CD4-positive, alpha-beta T cell treated with Interleukin-6 for 4 hours (primary cell): ENCODE measurements at places on chromosomes 6 and 20.

DNA sequence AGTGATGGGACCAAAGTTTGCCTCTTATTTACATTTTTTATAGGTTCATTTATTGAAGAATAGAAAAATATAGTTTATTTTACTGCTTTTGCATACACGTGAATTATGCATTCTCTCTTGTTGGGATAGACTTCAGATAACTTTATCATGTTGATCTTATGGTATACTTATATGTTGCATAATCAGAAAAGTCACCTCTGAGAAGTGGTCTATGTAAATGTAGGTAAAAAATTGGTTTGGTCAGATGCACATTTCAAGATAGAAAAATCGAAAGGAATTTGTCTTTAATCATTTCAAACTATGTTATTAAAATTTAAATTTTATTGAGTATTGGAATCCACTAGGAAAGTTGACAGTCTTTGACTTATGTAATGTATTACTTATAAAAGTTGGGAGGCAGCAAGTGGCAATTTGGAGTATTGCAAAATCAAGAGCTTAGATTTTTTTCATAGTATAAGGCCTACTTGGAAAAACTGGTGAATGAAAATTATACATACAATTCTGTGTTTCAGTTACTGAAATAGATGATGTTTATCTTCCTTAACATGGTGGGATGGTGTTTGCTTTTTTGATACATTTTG lies 2.4 kb downstream of the PHF3 start:
- no peak for DNase-seq

GRCh38 chr20:63372971-63373885 lies 12.1 kb upstream of the CHRNA4 start:
- DNase-seq, result no peak

GRCh38 chr6:43426928-43427405 lies 374 bp upstream of the ABCC10 start:
- DNase-seq, result no peak

DNA sequence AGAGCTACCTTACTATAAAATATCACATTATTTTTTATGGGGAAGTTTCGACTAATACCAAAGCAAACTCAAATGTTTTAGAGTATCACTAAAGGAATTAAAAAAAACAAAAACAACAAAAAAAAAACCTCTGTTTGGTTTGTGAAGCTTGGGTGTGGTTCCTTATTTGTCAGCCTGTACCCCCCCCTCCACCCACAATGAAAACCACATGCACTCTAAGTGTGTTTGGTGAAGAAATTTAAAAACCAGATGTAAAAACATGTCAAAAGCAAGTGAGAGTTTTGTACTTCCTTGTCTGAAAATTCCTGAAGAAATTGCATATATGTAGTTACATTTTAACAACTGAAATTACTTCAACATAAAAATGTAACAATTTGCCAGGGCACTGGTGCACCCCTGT lies 3.1 kb downstream of the STK38 start:
- peak; percentile 70 for DNase-seq

GRCh38 chr6:53342217-53342616 lies 6.5 kb downstream of the ELOVL5 start:
- no peak for DNase-seq
